ENCODE measurements at places on chromosomes 2 and 18.

GRCh38 chr18:76573325-76574025 is 78.4 kb upstream of the ZNF516 start:
- DNase-seq, result no peak

DNA sequence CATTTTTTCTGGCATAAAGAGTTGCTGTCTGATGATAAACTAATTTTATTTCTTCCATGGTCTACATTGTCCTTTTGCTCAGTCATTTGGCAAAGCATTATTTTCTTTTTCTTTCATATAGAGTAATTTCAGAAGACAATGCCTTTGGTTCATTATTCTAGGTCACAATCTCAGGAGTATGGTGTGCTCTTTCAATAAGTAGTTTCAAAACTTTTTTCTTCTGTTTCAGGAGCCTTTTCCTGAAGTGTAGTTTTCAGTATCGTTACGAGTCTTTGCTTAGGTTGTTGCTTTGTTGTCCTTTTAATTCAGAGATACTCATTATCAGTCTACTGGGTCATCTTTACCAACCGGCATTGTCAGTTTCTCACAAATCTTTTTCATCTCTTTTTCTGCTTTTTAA is 100.4 kb upstream of the GPC1 start:
- DNase-seq, result no peak

- no peak for DNase-seq
These were observed 135.0 kb upstream of the ARL4C start for GRCh38 chr2:234631646-234632514.

DNA sequence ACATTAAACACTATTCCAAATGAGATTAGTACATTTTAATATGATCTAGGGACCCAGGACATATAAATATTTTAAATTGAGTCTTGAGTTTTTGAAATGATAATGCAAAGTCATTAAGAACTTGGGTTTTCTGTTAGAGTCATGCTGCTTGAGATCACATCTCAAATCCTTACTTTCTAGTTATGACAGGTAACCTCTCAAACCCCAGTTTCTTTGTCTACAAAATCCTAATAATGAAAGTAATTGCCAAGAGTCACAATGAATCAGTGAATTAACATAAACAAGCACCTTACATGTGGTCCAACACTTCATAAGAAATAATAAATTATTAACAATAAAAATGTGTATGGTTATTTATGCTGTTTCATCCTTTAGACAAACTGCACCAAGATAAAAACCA is 607.6 kb downstream of the LRP1B start:
- no peak for DNase-seq

- DNase-seq, result no peak
These were observed 36.7 kb downstream of the SFXN5 start for GRCh38 chr2:73034661-73035375.

DNA sequence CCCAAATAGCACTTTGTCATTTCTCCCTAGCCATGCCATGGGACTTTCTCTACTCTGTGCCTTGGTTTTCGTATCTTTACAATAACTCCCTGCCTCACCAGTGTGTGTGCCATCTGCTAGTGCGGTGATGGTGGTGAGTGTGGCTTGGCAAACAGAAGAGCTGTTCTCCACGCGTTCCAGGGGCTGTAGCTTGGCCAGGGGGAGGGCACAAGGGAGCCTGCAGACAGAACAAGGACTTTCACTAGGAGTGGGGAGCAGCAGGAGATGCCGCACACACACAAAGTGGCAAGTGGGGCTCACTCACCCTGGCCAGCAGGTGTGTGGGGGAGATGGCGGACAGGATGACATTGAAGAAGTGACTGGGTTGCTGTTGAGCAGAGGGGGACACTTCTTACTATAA is 196.9 kb downstream of the HAUS1 start:
- DNase-seq, result no peak

GRCh38 chr2:11446733-11447248 is 19.2 kb downstream of the E2F6 start:
- DNase-seq, result peak; percentile 13

DNA sequence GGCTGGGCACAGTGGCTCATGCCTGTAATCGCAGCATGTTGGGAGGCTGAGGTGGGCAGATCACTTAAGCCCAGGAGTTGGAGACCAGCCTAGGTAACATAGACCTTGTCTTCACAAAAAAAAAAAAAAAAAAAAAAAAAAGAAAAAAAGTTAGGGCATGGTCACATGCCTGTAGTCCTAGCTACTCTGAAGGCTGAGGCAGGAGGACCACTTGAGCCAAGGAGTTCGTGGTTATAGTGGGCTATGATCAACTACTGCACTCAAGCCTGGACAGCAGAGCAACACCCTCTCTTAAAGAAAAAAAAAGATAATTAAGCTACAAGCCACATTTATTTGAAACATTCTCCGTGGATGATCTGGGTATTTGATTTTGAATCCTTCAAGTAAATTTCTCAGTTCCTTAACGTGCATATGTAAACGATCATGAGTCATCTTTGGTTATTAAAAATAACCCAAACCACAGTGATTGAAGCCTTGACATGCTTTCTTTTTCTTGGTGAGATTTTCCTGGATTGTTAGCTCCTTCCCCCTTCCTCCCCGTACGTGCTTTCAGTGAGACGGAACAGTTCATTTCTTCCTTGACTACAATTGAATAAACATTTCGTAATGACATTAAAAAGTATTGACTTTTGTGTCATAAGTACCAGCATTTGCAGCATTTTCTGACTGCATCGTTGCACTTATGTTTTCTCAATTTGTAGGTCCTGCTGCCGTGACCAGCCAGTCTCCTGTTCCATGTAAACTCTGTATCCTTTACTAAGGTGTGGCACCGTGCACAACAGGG is 20.3 kb downstream of the RMC1 start:
- DNase-seq, result no peak

GRCh38 chr2:99477054-99477453 is 12.8 kb downstream of the REV1 start:
- no peak for DNase-seq

DNA sequence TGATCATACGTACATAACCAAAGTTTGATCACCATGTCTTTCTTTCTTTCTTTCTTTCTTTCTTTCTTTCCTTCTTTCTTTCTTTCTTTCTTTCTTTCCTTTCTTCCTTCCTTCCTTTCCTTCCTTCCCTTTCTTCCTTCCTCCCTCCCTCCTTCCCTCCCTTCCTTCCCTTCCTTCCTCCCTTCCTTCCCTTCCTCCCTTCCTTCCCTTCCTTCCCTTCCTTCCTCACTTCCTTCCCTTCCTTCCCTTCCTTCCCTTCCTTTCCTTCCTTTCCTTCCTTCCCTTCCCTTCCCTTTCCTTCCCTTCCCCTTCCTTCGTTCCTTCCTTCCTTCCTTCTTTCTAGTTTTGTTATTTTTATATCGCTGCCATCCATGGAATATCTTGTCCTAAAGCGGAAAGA is 406.7 kb upstream of the DDX18 start:
- DNase-seq, result no peak

Measured in activated T-helper 1 cell treated with Interleukin-2 at 50 U/mL for 16 hours (primary cell).